ENCODE measurements at places on chromosomes 2 and 18.
A peak's percentile ranks its signal among the peaks of the same experiment; 100 is the strongest.

GRCh38 chr2:30897539-30897938, 90.3 kb upstream of the CAPN13 start:
- DNase-seq = no peak

- DNase-seq = no peak
Observed at GRCh38 chr18:59268721-59269562, 4.3 kb downstream of the RAX start.

- DNase-seq = no peak
Observed at GRCh38 chr2:69911985-69912563, 2.8 kb upstream of the MXD1 start.

GRCh38 chr18:62499263-62499650, 23.6 kb upstream of the ZCCHC2 start:
- DNase-seq = peak; percentile 58

DNA sequence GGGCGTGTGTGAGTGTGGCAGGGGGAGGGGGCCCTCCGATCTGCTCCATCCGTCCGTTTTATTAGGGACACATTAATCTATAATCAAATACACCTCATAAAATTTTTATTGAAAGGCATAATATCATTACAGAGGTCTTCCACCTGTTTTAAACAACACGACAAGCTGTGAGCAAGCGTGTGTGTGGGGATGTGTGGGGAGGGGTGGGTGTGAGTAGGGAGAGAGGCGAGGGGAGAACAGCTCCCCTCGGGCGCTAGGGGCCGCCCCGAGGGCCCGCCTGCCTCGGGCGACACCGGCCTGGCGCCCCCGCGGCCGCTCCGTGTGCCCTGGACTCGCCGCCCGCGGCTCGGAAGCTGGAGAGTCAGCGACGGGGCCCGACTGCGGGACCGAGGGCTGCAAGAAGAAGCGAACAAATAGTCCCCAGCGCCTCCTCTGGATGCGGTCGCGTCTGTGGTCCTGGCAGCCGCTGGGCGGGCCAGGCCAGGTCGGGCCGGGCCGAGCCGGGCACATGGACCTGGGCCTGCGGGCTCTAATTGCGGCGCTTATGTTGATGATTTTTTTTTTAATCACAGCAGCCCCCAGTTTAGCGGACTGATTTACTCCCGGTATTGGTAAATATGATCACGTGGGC, 352 bp upstream of the HOXD9 start:
- no peak for DNase-seq

DNA sequence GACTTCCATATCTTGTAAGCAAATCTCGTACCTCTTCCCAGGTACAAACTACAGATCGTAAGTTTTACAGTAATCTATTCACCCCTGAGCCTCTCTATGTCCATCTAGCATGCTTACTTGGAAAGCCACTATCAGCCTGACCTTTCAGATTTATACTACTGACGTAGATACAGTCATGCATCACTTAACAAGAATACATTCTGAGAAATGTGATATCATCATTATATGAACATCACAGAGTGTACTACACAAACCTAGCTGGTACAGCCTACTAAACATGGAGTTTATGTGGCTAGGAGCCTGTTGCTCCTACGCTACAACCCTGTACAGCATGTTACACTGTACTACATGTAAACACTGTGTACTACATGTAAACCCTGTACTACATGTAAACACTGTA, 293.2 kb upstream of the ZNF804A start:
- no peak for DNase-seq

GRCh38 chr18:37900326-37900725, 334.7 kb upstream of the CELF4 start:
- DNase-seq = no peak

GRCh38 chr2:19348692-19349091, 9.7 kb downstream of the OSR1 start:
- DNase-seq = no peak

DNA sequence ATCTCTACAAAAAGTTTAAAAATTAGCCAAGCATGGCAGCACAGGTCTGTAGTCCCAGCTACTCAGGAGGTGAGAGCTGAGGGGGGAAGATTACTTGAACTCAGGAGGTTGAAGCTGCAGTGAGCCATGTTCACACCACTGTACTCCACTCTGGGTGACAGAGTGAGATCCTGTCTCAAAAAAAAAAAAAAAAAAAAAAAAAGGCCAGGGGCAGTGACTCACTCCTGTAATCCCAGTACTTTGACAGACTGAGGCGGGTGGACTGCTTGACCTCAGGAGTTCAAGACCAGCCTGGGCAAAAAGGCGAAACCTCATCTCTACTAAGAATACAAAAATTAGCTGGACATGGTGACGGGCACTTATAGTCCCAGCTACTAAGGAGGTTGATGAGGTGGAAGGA, 37.0 kb downstream of the PUM2 start:
- DNase-seq = no peak

DNA sequence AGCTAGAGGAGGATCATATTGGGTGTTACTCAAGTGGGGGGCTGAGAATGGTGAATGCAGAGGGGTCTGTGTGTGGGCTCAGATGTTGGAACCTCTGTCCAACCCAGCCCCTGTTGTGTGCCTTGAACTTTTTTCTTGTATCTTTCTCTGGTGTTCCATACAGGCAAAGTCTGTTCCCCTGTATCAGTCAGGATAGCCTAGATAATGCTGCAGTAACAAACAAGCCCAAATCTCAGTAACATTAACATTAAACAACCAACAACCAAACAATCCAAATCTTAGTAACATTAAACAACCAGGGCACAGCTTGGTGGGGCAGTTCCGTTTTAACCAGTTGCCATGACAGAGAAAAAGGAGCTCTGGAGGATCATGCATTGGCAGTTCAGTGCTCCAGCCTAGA, 103.7 kb downstream of the CTIF start:
- no peak for DNase-seq

DNA sequence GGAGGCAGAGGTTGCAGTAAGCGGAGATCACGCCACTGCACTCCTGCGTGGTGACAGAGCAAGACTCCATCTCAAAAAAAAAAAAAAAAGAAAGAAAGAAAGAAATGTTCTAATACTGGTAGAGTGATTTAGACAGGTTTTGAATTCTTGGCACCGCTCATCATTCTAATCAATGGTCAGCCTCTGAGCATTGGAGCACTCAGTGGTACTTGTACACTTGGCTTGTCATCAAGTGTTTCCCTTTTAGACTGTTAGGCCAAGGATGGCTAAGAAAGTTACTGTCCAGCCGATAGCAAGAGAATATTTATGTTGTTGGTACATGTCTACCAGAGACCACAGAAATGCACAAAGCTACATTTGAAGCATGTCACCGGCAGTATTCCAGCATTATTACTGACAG, 444.1 kb upstream of the RAB12 start:
- no peak for DNase-seq

DNA sequence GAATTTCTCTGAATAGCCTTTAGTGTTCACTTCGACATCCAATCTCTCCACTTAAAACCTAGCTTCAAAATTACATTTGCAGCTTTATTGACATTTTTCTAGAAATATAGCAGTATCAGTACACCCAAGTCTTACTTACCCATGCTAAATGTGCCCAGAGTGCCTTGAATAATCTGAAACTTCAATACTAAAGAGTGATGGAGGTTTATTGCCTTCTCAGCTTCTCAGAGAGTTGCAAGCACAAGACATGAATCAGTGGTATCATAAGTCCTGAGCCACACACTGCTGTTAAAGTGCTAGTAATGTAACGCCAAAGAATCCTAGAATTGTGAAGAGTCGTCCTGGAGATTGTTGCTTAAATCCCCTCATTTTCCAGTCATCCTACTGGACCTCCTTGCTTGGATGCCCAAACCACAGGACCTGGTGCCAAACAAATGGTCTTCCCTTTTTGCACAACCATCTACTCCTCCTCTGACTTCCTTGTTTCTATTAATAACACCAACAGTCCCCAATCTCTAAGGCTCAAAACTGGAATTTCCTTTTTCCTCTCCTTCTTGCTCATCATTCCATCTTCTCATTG, 83.2 kb upstream of the SPATS2L start:
- no peak for DNase-seq

- DNase-seq = no peak
Observed at GRCh38 chr2:178331474-178332432, 119.2 kb downstream of the PRKRA start.

DNA sequence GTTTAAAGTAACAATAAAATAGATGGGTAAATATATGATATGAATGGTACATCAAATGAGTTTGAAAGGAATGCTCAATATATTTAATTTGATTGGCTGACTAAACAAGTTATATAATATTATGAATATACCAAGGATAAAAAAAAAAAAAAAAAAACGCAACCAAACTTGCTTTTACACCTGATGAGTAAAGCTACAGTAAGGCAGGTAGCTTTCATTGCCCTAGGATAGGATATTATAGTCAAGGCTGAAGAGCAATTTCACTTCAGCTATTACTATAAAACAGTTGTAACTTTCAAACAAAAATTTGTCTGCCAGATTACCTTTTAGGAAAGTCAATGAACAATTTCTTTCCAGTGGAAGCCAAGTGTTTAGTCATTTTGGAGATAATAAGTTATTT, 56.8 kb upstream of the PEX13 start:
- no peak for DNase-seq

DNA sequence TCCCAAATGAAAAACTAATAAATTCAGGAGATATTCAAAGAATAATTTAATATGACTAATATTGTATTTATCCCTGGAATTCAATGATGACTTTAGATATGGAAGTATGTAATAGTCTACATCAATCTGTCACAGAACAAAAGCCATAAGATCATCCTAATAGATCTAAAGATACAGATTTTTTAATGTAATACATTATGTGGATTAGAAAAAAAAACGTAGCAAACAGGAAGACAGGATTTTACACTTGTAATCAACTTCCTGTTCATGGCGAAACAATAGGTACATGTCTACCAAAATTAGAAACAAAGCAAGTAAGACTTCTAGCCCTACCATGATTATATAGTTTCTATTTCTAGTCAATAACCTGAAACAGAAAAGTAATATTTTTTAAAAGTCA, 192.2 kb downstream of the TTC32 start:
- no peak for DNase-seq

DNA sequence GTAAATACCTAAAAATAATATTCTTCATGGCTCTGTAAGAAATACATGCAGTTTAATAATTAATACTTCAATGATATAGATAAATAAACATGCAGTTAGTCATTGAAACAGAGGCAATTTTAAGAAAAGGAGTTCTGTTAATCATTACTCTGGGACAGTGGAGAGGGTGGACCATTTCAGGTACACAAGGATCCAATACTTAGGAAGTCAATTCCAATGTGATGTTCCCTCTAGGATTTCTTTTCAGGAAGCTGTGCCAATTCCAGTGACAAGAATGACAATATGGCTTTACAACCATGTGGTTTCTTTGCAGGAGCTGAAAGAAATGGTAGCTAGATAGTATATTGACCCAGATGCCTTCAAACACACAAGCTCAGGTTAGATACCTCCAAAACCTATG, 175.8 kb upstream of the NETO1 start:
- no peak for DNase-seq

DNA sequence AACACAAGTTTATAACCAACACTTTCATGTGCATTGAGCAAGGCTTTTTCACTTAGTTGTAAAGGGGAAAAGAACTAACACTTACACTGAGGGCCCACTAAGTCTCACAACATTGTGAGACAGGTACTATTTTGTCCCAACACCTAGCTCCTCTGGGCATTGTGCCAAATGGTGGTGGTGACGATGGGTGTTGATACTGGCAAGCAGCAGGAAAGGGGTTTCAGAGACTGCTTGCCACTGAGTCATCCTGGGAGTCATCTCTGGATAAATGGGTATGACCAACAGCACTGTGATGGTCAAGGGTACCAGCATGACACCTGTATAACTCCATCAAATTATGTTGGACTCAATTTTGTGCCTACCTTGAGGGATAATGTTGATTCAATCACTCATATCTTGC, 138.8 kb upstream of the ITGA6 start:
- no peak for DNase-seq

DNA sequence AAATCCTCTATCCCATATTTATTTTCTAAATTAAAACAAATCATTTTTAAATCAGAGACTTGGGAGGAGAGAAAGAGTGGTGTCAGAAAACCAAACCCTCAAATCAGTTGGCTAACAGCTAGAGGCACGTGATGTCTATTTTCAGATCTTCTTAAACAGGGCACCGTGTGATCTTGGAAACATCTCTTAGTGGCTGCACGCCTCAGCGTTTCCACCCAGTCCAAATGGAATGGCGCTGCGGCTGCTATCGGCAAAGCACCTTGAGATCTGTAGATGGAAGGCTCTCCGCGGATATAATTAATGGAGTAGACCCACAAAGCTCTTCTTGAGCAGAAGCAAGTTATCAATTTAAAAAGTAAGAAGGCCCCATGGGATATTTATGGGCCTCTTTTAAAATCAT, 50.0 kb downstream of the NRP2 start:
- DNase-seq = no peak

DNA sequence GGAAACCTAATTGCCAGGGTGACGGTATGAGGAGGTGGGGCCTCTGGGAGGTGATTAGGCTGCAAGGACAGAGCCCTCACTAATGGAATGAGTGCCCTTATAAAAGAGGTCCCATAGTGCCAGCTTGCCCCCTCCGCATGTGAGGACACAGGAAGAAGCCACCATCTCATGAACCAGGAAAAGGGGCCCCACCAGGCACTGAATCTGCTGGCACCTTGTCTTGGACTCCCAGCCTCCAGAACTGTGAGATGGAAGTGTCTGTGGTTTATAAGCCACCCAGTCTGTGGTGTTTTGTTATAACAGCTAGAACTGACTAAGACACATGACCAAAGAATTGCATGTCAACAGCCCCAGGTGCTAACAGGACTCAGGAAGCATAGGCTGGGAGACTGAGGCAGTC, 214.3 kb downstream of the MGAT5 start:
- DNase-seq = peak; percentile 9

GRCh38 chr2:176583607-176584006, 314.4 kb downstream of the MTX2 start:
- DNase-seq = no peak

GRCh38 chr2:59413751-59414570, 1139.5 kb downstream of the BCL11A start:
- DNase-seq = no peak

- no peak for DNase-seq
Observed at GRCh38 chr2:8619071-8619470, 62.8 kb upstream of the ID2 start.

- no peak for DNase-seq
Observed at GRCh38 chr2:238003234-238004031, 36.6 kb downstream of the UBE2F start.

DNA sequence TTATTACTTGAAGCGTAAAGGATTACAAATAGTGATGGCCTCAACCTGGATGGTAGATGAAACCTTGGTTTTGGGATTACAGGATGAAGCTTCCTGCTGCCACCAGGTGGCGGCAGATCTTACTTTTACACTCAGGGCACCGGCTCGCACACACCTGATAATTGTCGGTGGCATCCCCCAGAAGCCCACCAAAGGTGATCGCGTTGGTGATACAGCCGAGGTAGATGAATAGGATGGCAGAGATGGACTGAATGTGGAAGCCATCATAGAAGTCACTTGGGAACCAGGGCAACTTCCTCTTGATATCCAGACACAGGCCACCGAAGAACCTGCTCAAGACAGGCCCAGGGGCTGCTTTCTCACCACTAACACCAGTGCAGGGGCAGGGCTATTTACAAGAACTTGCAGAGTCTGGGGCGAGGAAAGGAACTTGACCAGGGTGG, 51.8 kb downstream of the MTHFD2 start:
- peak; percentile 50 for DNase-seq

Data from heart left ventricle (tissue), 16 donors.